Suppressor macrophage (primary cell): ENCODE measurements at places on chromosomes 16 and 17.

GRCh38 chr16:27258241-27258734, 10.3 kb downstream of the NSMCE1 start:
- no peak for DNase-seq

- DNase-seq: no peak
Observed at GRCh38 chr16:65365732-65366715, 244.2 kb upstream of the CDH11 start.

- peak; percentile 98 for DNase-seq
Observed at GRCh38 chr17:39754161-39754957, 16.6 kb downstream of the GRB7 start.

- DNase-seq: peak; percentile 69
Observed at GRCh38 chr16:88936008-88936555, 40.9 kb downstream of the CBFA2T3 start.

DNA sequence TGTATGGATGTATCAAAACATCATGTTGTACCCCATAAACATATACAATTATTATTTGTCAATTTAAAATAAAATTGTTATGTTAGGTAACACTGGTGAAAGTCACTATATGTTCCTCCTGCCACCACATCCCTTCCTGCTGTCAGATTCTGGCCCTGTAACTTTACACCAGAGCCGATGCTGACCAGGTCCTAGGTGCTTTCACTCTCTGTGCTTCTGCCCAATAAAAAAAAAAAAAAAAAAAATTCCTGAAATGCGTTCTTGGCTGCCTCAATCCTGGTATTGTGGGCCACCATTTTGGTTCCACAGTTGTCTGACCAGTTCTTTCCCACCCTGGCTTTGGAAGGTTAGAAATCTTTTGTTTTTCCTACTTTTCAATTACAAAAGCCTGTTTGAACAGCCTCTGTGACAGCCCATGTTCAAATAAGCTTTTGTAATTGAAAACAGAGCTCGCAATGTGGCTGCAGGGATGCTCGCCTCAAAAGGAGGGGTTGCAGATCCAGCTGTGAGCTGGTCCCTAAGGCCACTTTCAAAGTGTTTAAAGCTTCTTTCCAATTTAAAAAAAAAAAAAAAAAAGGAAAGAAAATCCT, 831.0 kb upstream of the EEF2KMT start:
- DNase-seq: no peak

DNA sequence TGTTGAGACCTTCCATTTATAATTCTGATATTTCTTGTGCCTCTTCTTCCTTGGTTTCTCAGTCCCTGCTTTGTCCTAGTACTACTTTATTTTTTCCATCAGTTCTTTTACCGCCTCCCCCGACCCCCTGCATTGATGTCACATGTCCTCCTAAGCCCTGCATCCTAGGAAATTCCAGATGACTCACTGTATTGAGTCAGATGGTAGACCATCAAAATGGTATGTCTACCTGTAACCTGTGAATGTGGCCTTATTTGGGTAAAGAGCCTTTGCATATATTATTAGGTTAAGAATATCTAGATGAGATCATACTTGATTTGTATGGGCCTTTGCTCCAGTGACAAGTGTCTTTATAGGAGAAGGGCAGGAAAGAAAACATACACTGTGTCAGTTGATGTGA, 515.3 kb upstream of the CA10 start:
- no peak for DNase-seq

DNA sequence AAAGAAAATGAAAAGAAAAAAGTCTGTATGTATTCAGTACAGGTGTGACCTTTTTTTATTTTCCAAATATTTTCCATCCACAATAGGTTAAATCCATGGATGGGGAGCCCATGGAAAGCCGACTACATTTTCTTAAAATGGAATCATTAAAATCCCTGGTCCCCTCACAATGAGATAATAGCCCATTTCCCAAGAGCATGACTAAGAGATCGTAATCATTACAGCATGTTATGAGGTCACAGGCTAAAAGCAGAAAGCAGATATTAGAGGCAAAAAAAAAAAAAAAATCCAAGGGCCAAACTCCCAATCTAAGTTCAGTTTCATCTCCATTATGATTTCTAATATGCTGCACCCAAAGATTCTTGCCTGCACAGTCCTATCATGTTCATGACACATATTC, 44.7 kb downstream of the CYTH1 start:
- DNase-seq: no peak

DNA sequence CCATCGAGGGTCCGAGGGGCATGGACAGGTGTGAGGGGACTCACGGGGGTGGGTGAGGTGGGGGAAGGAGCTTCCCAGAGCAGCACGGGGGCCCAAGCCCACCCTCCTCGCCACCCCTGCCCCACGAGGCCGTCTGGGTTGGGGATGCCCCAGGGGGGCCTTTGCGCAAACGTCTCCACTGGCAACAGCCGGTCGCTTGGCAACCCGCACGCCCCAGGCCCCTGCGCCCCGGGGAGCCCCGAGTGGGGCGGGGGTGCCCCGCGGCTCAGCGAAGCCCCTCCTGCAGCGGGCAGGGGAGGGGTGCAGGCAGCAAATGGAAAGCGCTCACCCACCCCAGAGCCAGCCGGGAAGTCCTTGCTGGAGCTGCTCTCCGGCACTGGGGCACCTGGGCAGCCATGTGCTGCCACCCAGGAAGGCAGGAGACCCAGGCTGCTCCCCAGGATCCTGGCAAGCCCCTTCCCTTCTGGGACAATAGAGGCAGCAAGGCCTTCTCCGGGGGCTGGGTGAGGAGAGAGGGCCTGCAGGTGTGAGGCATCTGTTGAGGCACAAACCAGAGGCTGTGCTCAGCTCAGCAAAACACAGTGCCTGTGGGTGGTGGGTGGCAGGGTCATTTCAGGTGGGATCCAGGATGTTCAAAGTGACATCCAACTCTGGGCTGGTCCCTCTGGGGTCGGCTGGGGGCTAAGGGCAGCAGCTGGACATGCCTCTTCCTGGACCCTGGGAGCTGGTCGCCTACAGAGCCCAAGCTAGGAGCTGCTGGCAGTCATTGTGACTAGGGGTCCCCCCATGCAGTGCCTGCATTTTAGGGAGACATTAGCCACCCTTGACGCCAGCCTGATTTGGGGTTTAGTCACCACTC, 80.9 kb upstream of the CBX4 start:
- DNase-seq: no peak

DNA sequence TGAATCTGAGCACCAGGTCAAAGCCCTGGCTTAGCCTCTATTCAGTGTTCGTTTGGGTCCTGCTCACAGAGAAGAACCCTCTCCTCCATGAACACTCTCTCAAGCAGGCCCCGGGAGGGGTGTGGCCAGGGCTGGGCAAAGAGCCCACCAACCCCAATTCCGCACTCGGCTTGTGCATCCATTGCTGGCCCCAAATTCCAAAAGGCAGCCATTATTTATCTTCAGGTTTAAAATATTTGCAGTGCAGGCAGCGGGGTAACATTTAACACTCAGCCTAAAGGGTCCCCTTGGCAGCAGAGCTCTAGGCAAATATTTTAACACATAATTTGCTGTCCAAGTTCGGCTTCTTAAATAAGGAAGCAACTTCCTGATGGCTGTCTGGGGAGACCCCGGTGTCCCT, 115.7 kb downstream of the ZNF423 start:
- no peak for DNase-seq

DNA sequence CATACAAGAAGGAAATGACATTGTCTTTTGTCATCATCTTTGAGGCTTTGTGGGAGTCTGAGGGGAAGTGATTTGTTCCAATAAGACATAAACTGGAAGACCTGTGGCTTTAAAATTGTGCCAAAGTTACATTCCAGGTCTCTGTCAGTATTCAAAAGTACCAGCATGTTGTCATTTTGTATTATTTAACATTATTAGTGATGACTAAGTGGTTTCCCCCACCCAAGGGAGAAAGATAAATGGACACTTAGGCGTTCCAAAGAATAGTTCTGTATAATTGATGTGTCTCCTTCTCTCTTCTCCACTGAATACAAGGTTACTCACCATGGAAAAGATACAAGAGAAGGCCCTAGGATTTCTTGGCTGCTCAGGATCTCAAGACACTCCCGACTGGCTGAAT, 3.8 kb downstream of the CFAP97D1 start:
- peak; percentile 41 for DNase-seq
